DMS 273 treated with DMSO at 0.1 percent for 48 hours (cell line): ENCODE measurements at places on chromosomes 1 and 21.
A peak's percentile ranks its signal among the peaks of the same experiment; 100 is the strongest.

DNA sequence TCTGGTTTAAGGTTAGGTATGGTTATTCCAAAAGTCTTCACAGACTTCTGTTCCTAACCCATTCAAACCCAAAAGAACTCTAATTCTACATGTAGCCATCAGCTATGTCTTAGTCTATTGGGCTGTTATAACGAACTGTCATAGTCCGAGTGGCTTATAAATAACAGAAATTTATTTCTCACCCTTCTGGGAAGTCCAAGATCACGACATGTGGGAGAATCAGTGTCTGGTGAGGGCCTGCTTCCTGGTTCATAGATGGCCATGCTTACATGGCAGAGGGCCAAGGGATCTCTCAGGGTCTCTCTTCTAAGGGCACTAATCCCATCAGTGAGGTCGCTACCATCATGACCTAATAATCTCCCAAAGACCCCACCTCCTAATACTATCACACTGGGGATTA lies 103.0 kb upstream of the PPP2R5A start:
- no peak for DNase-seq

- no peak for DNase-seq
Measured at GRCh38 chr1:64675718-64676345, 69.0 kb upstream of the RAVER2 start.

DNA sequence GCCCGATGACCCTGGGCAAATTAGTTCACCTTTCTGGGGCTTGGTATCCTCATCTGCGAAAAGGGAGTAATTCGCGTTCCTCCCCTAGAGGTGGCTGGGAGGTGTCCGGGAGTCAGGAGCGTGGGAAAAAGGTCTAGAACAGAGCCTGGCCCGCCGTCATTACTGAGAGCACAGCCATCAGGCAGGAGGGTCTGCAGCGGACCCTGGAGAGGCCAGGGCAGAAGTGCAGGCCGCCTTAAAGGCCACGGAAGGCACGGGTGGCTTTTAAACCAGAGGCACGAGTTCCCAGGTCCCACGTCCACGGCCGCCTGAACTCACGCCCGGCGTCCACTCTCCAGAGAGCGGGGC lies 850 bp downstream of the PANK4 start:
- DNase-seq, result no peak

DNA sequence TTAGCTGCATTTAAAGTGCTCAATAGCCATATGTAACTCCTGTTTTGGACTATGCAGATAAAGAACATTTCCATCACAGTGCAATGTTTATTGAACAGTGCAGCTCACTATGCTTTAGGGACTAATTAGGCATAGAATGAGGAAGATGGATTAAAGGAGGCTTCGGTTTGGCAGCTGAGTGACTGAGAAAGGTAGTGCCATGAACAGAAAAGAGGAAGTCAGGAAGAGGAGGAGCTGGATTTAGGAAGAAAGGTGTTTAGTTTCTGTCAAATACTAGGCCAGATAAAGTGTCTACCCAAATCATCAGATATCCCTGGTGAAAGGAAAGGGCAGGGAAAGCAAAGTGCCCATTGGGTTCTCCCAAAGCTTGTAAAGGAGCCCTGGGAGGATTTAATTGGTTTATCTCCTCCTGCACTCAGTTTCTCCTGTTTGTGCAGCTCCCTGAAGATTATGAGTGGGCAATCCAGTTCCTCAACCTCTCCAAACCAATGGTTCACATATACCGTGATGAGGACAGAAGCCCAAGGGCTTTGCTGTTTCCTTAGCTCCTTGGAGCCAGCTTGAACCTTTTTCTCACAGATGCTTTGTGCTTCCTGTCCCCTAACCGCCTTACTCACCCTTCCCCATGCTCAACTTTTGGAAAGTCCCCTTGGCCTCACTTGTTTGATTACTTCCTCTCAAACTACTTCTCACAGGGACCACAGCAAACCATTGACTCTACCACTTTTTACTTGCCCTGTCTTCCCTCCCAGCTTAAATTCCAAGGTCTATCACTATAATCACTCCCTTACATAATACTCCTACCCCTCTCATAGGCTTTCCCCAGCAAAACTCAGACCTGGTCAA lies 3.5 kb upstream of the RAP1A start:
- no peak for DNase-seq

DNA sequence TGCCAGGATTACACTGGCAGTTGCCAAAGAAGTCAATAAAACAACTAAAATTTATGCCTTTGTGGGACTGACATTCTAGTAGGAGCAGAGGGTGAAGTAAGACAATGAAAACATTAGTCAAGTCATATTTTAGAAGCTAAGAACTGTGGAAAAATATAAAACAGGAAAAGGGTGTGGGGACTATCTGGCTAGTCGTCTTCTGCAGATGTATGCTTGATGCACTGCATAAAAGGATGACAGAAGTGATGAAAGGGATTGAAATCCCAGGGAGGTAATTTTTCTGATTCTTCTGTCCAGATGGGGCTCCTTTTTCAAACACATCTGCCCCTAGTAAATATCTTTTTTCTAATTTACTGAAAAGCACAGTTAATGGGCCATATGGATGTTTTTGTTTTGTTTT lies 706.3 kb downstream of the ADGRL2 start:
- no peak for DNase-seq

DNA sequence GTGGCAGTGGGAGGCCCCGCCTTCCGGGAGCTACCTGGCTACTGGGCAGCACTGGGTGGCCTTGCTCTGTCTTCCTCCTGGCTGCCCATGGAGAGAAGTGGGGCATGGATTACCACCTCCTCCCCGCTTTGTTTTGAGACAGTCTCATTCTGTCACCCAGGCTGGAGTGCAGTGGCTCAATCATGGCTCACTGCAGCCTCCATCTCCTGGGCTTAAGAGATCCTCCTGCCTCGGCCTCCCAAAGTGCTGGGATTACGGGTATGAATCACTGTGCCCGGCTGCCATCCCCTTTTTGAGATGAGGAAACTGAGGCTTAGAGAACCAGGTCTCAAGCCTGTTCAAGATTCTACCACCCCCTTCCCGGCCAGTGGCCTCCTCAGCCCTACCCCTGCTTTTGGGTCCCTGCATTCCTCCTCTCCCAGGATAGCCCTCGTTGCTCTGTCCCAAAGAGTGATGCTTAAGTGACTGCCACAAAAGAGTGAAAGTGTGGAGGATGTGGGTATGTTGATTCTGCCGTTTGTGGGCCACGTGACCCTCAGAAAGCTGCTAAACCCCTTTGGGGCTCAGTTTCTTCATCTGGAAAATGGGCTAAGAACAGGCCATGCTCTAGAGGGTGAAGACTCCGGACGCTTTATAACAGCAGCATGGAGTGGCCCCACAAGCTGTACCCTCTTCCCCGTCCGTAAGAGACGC lies 7.8 kb downstream of the HES3 start:
- no peak for DNase-seq

DNA sequence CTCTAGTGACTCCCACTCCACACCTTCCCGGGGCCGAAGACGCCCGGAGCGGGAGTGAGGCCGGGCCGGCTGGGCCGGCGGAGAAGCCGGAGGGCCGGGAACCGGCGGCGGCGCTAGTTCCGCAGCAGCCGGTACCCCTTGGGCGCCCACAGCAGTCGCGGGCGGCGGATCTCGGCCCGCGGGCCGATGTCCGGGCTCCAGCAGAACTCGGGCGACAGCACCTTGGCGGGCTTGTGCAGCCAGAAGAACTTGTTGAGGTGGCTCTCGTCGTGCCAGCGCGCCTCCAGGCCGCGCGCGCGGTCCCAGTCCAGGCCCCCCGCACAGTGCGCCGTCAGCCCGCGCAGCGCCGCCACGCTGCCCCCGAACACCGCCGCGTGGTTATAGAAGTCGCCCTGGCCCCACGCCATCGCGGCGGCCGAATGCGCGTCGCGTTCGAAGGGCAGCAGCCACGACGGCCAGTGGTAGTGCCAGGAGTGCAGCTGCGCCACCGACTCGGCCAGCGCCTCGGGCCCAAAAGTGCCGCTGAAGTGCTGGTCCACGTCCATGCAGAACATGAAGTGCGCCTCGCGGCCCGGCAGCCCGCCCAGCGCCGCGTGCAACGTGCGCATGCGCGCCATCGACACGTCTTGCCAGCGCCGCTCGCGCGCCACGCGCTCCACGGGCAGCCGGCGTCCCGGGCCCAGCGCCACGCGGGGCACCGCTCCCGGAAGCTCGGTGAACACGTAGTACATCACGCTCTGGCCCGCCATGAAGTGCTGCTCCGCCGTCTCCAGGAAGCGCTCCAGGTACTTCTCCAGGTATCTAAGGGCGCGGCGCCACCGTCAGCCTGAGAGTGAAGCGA lies 14.0 kb downstream of the A3GALT2 start:
- no peak for DNase-seq

GRCh38 chr1:159790237-159790917 lies 9.6 kb downstream of the DUSP23 start:
- DNase-seq, result no peak

DNA sequence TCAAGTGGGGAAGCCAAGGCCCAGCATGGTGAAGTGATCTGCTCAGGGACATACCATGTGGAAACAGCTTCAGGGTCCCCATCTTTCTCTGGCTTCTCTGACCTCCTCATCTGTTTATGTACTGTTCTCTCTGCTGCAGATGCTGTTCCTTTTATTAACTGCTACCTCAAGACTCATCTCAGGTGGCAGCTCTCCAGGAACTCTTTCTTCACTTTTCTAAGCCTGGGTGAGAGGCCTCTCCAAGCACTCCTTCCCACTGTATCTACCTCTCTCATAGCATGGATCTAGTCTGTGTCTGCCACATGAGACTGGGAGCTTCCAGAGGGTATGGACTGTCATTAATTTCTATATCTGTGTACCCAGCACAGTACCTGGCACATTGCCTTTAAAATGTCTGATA lies 73.4 kb upstream of the PPM1J start:
- DNase-seq, result no peak

DNA sequence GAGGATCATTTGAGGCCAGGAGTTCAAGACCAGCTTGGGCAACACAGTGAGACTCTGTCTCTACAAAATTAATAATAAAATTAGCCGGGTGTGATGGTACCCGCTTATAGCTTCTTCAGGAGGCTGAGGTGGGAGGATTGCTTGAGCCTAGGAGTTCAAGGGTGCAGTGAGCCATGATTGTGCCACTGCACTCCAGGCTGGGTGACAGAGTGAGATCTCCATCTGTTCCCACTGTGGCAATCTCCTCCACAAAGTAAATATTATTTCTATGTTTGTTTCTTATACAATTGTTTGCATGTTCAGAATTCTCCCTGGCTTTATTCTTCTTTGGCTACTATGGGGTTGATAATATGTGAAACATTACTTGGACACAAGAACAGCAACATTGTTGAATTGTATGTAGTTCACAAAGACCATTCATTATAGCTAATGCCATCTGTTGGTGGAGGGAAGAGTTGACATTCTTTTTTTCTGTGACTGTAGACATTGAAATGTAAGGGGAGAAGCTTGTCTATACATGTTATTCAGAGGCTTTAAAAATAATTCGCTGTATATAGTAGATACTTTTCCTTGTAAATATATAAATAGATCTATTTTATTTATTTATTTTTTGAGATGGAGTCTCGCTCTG lies 47.8 kb upstream of the SRSF10 start:
- DNase-seq, result no peak

DNA sequence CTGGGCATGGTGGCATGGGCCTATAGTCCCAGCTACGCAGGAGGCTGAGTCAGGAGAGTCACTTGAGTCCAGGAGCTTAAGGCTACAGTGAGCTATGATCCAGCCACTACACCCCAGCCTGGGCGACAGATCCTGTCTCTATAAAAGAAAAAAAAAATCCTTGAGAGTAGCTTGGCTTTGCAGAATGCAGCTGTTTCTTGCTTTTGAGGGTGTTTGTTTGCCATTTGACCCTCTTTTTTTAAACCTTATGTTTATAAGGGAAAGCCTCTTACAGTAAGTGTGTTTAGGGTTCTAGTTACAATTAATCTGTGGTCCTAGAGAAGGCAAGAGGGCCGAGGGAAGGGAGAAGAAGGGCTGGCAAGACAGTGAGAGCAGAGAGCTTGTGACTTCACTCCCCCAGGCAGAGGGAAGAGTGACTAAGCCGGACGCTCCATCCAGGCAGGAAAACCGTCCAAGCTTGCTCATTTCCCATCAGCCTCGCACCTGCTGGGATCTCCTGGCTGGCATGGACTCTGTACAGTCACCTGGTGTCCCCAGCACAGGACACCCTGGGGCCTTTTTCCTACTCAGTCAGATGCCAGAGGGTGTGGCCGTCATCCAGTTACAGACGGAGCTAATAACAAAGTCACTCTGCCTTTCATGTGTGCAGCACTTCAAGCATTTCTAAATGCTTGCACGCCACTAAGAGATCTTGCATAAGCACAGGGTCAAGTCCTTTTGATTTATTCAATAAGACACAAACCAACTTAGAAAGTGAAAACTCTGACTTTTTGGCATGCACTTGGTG lies 55.5 kb upstream of the PSEN2 start:
- DNase-seq, result no peak

DNA sequence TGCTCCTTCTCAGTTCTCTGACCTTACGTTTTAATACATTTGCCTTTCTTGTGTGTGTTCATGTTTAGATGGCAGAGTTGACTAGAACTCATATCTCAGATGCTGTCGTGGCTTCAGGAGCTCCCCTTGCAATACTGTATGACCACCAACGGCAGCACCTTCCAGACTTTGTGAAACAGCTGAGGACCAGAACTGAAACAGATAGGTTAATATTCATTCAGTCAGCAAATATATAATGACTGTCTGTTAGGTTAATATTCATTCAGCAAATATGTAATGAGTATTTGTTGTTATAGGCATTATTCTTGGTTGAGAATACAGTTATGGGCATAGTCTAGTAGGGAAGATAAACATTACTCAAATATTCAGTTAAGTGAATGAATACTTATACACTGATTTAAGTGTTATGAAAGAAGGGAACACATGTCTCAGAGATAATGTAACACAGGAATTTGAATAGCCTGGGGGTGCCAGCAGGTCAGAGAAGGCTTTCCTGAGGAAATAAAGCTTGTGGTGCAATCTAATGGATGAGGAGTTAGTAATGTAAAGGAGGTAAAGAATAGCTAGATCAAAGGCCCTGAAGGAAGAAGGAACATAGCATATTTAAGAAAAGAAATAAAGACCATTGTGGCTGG lies 88.5 kb downstream of the CEP350 start:
- DNase-seq, result no peak

DNA sequence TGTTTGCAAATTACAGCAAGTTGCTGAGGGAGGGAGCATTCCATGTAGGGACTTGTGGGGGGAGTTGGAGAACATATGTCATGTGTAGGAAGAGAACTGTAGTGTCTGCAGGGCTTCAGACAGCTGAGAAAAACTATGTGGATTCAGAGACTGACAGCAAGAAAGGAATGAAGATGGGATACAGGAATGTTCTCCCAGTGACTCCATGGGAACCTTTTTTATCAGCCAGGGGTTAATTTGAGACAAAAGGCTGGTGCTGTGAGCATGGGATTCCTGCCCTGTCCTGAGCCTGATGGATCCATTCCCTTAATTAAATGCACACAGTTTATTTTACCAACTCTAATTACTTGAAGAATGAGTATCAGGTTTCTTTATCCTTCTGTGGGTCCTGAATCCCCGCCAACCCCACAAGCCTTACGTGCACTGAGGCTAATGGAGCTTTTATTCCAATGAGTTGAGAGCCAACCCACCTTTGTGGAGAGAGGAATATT lies 26.5 kb upstream of the PLXNA2 start:
- DNase-seq, result peak; percentile 92

DNA sequence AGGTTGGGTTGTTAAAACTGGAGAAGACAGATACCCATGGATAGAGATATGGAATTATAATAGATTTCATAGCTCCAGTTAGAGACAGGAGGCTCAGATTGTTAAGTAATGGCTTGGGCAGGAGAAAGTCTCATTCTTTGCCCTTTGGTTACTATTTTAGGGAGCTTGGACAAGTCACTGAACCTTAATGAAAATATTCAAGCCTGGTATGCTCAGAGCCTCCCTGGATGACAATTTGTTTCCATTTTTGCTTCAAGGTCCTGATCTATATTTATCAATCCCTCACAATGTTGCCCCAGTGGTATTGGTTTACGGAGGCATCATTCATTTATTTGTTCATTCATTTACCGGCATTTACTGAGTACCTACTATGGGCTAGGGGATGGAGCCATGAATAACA lies 37.5 kb downstream of the RCSD1 start:
- no peak for DNase-seq
